G401 (cell line): ENCODE measurements at places on chromosomes 5 and 9.

DNA sequence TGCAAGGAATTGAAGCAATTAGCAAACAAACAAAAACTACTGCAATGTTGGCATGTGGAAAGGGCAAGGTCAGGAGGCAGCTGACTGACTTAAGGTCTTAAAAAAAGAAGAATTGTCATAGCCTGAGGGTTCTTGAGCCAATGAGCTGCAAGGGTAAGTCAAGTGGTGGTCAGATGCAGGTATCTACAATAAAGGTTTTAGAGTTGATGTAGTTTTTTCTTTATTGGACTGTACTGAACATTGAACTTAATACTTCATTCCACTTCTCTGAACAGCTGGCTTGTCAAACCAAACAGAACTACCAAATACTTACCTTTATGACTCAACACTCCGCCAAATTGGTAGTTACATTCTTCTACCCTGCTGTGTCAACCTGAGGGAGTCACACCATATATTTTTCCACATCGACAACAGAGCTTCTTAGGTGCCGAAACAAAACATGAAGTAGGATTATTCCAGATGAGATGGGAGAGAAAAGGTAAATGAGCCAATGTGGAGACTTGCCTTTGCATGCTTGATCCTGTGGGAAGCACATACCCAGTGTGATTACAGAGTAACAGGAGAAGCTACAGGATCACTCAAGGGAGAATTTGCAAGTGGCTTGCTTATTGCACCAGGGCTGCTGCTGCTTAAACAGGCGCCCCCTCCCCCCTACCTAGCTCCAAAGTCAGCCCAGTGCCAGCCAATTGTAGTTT lies 35.3 kb downstream of the EQTN start:
- DNase-seq, result no peak

DNA sequence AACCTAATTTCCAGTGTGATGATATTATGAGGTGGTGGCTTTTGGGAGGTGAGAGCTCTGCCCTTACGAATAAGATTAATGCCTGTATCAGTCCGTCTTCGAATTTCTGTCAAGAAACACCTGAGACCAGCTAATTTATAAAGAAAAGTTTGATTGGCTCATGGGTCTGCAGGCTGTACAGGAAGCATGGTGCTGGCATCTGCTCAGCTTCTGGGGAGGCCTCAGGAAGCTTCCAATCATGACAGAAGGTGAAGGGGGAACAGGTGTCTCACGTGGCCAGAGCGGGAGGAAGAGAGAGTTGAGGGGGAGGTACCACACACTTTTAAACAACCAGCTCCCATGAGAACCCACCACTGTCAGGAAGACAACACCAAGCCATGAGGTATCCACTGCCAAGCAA lies 46.9 kb downstream of the C9orf50 start:
- no peak for DNase-seq

DNA sequence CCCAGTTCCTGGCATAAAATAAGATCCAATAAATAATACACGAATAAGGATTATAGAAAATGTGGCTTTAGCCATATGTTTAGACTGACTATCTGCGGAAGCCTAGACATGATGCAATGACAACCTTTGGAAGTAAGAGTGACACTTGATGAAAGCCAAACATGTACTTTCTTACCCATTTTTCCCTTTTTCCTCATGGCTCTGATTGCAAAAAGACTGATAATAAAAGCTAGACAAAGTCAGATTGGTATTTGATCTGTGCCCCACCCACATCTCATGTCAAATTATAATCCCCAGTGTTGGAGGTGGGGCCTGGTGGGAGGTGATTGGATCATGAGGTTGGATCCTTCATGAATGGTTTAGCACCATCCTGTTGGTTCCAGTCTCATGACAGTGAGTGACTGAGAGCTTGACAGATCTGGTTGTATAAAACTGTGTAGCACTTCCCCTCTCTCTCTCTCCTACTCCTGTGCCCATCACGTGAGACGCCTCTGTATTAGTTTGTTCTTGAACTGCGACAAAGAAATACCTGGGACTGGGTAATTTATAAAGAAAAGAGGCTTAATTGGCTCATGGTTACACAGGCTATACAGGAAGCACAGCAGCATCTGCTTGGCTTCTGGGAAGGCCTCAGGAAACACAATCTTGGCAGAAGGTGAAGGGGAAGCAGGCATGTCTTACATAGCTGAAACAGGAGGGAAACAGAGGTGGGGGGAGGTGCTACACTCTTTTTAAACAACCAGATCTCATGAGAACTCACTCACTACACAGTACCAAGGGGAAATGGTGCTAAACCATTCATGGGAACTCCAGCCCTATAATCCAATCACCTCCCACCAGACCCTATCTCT lies 243.4 kb upstream of the PIK3R1 start:
- no peak for DNase-seq

DNA sequence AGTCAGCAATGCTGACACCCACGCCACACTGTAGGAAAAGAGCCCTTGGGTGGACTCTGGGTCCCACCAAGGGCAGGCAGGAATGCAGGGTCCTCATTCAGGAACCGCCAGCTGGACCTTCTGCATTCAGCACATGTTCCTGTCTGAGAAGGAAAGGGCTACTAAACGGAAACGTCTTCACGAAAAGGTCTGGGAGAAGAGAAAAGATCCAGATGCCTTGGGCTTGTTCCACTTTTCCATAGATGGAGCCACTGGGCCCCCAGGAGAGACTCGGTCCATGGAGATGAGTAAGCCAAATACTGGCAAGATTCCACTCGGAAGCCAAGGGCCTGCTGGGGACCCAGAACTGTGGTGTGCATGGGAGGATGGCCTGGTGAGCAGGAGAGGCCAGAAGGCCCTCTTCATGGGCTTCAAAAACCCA lies 38.4 kb downstream of the LHFPL2 start:
- no peak for DNase-seq

GRCh38 chr5:75368391-75368790 lies 31.4 kb downstream of the HMGCR start:
- DNase-seq, result no peak

DNA sequence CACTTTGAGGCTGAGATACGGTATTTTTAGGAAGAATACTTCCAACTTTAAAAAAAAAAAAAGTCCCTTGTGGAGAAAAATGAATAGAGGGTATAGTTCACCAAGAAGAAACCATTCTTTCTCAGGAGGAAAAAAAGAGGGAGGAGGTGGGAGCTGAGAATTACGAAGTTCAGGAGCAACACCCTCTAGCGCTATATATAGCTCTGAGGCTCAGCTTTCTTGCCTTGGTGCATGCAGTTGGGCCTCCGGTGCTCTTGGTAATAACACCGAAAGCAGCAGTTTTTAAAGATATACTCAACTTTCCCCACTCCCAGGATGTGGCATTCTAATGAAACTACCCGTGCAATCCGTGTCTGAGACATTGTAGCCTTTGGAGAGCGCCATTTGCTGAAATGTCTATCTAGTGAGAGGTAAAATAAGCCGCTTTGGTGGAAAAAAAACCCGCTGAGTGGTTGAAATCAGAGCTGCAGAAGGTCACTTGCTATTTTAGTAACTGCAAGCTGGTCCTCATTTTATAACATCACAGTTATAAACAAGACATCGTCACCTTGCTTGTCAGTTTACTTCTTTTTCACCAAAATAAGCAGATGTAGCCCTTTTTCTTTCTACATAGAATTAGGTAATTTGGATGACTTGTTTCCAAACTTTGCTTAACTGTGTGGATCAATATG lies 156.4 kb downstream of the RORB start:
- no peak for DNase-seq

- DNase-seq, result no peak
These were observed 26.8 kb upstream of the STXBP1 start for GRCh38 chr9:127585161-127585819.

- peak; percentile 6 for DNase-seq
These were observed 9.3 kb upstream of the KIF4B start for GRCh38 chr5:155004138-155004744.

GRCh38 chr9:38708759-38709158 lies 11.2 kb downstream of the FAM240B start:
- DNase-seq, result no peak

DNA sequence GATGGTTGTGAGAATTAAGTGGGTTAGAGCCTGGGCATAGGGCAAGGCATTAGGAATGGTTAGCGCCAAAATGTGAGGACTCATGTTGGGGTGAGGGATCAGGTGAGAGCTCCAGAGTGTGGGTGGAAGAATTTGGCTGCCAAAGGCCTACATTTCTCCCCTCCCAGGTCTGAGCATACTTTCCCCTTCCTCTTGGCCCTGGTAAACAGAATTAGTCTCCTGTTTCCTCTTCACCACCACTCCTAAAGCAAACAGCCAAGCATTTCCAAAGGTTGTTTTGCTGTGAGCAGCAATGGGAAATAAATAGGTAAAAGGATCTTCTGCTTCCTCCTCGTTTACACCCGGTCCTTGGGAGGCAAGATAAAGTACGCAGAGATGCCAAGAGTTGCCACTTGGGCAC lies 132.5 kb downstream of the ZSWIM6 start:
- no peak for DNase-seq

- peak; percentile 73 for DNase-seq
These were observed 4.7 kb upstream of the TUBB4B start for GRCh38 chr9:137236238-137236935.

GRCh38 chr5:1325191-1325741 lies 19.6 kb downstream of the CLPTM1L start:
- DNase-seq, result no peak

- no peak for DNase-seq
These were observed 32.6 kb downstream of the SPRY4 start for GRCh38 chr5:142292249-142292648.
